ENCODE measurements at places on chromosomes 3 and 15.

DNA sequence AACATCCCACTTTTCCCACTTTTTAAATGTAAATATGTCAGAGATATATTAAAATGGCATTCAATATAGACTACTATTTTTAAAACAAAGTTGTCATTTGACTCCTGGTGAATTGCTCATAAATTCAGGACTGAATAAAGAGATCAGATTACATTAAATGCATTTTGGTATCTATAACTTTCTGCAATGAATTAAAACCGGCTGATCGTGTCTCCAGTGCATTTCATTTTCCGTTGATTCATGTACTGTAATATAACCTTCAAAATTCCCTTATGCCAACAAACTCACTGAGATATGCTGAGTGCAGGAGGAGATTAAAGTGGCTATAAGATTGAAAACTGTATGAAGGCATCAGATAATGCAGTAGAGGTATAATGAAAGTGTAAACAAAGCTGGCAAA is 361.1 kb upstream of the CDIN1 start:
- no peak for DNase-seq

- DNase-seq: no peak
These were observed 23.4 kb downstream of the ARMC8 start for GRCh38 chr3:138210528-138210927.

- DNase-seq: no peak
These were observed 229.5 kb upstream of the DPH6 start for GRCh38 chr15:35775471-35775870.

GRCh38 chr3:177610686-177611633 is 413.7 kb upstream of the TBL1XR1 start:
- no peak for DNase-seq

- no peak for DNase-seq
These were observed 31.3 kb downstream of the SUSD5 start for GRCh38 chr3:33187368-33187634.

DNA sequence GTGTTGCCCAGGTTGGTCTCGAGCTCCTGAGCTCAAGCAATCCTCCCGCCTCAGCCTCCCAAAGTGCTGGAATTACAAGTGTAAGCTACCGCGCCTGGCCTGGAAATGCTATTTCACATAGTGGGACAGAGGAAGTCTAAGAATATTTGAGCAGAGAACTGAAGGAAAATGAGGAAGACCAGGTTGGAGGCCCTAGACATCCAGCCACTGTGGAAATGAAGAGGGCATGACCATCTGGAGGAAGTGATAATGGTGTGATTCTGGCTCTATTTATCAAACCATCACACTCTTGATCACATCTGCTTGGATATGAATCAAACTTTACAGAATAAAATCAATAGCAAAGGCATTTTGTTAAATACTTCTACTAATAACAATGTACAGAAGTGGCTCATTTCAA is 65.9 kb upstream of the ARHGEF3 start:
- DNase-seq: no peak

- DNase-seq: no peak
These were observed 9.9 kb downstream of the CCRL2 start for GRCh38 chr3:46416811-46417510.

DNA sequence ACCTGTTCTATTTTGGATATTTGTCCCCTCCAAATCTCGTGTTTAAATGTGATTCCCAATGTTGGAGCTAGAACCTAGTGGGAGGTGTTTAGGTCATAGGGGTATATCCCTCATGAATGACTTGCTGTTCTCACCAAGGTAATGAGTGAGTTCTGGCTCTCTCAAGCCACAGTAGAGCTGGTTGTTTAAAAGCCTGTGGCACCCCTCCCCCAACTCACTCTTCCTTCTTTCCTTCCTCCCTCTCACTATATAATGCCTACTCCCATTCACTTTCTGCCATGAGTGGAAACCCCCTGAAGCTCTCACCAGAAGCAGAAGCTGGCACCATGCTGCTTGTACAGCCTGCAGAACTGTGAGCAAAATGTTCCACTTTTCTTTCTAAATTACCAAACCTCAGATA is 341.1 kb downstream of the SI start:
- DNase-seq: no peak
